ENCODE measurements at places on chromosomes 1 and 21.

- no peak for DNase-seq
Observed at GRCh38 chr1:175984813-175985212, 222.3 kb downstream of the COP1 start.

DNA sequence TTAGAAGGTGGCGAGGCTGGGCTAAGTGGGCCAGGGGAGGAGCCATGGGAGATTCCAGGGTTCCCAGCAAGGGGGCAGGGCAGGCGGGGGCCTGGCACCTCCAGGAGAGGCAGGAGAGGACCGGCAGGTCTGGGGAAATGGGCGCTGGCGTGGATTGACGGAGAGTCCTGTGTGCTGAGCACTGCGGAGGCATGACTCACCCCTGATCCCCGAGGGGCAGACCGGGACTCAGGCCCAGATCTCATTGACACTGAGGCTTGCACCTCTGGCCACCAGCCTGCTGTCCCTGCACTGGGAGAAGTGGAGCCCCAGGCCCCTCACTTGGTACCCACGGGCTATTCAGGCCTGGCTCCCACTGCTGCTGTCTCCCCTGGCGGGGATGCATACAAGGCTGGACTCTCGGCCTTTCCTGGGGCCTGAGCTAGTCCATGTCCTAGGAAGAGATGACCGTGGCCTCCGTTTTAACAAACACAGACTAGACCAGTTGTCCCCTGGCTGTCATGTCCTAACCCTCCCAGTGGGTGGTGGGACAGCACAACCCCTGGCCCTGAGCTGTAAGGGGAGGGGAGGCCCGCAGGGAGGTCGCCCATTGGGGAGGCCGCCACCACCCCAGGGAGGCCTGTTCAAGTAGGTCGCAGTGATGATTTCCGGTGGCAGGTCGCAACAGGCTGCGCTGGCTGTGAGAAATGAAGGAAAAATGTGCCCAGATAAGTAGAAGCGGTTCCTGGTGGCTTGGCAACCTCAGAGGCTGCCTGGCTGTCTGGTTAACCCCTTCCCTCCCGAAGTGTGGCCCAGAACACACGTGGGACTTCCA is 39.7 kb downstream of the RIPK4 start:
- no peak for DNase-seq

- peak; percentile 88 for DNase-seq
Observed at GRCh38 chr1:156726549-156727226, 1.6 kb upstream of the METTL25B start.

GRCh38 chr1:77406661-77407060 is 124.8 kb downstream of the AK5 start:
- no peak for DNase-seq

DNA sequence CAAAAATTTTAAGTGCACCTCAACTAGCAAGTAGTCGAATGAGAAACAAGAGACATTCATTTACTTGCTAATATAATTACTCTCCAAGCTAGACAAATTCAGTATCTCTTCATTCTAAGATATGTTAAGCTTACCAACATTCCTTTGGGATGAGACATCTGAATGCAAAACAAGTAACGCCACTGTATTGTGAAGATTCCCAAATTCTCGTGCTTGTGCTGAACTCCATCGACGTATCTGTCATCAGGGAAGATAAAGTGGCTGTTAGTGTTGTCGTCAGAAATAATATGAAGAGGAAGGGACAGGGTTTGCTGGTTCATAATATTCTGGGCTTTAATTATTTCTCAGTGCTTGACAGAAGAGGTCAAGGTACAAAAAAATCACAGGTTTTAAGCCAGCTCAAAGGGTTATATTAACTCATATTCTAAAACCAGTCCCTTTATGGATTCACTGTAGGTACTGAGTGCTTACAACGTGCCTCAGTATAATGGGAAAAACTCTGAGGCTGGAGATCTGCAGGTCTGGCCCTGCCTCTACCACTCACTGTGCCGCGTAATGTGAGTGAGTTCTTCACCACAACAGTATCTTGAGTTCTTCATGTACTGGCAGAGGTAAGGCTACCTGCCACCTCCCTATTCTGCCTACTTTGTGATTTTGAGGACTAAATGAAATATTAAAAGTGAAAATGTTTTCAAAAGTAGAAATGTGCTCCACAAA is 42.0 kb downstream of the PCSK9 start:
- peak; percentile 52 for DNase-seq

DNA sequence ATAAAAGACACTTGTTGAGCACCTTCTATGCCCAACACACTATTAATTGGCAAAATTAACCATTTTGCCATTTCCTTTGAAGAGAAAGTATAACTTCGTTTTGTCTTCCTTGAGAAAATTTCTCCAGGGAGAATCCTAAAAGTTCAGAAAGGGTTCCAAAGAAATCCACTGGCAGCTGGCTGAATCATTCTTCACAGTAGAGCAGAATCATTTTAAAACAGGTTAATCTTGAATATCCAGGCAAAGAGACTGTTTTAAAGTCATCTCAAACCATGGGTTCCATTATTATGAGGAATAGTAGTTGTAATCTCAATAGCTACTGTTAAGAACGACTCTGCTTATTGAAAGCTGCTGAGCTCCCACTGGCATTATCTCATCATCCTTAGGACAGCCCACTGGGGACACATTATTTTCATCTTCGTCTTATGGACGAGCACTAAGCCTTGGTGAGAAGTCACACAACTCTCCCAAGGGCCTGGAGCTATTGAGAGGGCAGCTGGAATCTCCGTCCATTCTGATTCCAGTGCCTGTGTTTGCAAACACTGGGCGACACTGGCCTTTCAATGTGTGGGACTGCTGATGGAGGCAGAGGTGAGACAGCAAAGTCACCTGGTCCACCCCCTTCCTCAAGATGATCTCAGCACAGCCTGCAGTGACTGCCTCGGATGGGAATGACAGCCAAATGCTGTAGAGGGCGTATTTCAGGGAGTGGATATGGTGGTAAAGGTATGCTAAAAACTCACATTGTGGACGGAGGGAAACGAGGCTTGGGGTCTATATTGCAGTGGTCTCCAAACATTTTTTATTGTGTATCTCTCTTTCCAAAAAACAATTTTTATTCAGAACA is 15.3 kb upstream of the PGBD5 start:
- peak; percentile 84 for DNase-seq

DNA sequence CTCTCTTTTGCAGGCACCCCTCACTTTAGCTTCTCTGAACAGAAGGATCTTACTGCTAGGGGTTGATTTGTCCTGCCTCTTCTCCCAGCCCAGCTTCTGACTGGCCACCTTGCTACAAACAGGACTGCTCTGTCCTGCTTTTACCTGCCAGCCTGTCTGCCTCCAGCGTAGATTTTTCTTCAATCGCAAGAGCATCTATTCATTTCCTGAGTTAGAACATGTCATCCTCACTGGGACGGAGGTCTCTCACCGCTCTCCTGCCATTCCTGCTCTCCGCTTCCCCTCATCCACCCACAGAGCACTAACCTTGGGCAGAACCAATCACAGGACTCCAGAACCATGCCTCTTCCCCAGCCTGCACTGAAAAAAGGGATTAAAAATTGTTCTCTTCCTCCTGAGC is 3.5 kb upstream of the ATP1B1 start:
- DNase-seq = no peak

GRCh38 chr1:22687191-22687590 is 23.4 kb upstream of the EPHB2 start:
- no peak for DNase-seq

DNA sequence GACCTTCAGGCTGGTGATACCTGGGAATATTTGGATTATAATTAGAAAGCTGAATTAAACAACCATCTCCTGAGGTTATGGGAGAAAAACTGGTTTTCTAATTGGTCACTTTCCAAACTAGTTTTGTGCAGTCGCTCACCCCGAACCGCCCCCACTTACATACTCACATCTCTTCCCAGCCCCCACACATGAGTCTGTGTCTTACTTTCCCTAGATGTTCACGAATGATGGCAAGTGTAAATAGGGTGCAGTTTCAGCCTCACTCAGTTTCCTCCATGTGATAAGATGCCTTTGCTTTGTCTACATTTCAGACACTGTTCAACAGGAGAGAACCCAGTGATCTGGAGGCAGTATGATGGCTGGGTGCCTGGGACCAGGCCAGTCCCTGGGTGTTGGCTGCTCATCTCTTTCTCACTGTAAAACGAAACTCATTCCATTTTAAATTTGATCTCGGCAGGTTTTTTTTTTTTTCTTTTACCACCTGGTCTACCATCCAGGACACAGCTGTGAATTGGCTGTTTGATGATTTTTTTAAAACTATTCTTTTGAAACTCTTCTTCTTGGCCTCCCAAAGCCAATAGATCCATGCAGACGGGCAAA is 164.3 kb upstream of the RAB4A start:
- DNase-seq = no peak

- no peak for DNase-seq
Observed at GRCh38 chr1:88063605-88064004, 620.5 kb upstream of the PKN2 start.
